ENCODE measurements at places on chromosomes 12 and 14.
A peak's percentile ranks its signal among the peaks of the same experiment; 100 is the strongest.

GRCh38 chr12:122474324-122474716 is 26.4 kb downstream of the ZCCHC8 start:
- no peak for DNase-seq

DNA sequence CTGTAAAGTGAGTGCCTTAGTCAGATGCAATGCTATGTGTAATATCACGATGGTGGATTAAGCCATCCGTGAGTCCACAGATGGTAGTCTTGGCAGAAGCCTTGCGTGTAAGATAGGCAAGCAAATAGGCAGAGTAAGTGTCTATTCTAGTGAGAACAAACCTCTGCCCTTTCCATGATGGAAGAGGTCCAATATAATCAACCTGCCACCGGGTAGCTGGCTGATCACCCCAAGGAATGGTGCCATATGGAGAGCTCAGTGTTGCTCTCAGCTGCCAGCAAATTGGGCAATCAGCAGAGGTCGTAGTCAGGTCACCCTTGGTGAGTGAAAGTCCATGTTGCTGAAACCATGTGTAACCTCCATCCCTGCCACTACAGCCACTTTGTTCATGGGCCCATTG is 371.2 kb upstream of the LRFN5 start:
- DNase-seq, result no peak

DNA sequence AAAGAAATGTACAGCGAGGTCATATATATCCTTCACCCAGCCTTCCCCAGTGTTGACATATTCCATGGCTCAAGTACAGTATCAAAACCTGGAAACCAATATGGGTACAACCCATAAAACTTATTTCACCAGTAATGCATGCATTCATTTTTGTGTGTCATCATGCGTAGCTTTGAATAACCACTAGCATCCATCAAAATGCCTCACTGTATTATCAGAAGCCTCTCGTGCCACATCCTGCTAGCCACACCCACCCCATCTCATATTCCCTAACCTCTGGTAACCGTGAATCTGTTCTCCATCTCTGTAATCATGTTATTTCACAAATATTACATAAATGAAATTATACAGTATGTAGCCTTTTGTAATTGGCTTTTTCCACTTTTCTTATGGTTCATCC is 314.3 kb downstream of the RAD51B start:
- DNase-seq, result no peak

DNA sequence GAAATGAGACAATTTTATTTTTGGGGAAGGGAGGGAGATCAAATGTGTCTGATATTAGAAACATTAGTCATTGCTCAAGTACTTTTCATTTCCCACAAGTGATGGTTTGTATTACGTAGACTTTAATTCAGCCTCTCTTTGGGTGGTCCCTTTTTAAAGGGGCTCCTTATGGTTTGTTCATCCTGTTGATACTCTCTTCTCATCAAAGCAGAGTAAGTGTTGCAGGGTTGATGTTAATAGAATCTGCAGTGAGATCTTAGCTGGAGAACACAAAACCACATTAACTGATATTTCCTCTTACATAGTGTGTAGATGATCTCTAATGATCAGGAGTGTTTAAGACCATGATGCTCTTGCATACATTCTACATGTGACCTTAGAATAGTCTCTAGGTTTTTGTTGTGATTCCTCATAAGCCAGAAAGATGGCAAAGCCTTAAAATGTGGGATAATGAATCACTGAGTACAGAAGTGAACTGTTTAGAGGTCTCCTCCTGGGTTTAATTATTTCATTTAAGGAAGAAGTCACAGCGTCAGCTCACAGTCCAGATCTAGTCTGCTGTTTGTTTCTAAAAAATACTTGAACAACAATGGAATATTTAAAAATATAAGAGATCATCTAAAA is 87.4 kb upstream of the PTPRR start:
- DNase-seq, result no peak

GRCh38 chr12:52568111-52568510 is 5.5 kb downstream of the KRT74 start:
- peak; percentile 18 for DNase-seq

- DNase-seq, result no peak
Measured at GRCh38 chr14:71711619-71712018, 220.6 kb upstream of the RGS6 start.

DNA sequence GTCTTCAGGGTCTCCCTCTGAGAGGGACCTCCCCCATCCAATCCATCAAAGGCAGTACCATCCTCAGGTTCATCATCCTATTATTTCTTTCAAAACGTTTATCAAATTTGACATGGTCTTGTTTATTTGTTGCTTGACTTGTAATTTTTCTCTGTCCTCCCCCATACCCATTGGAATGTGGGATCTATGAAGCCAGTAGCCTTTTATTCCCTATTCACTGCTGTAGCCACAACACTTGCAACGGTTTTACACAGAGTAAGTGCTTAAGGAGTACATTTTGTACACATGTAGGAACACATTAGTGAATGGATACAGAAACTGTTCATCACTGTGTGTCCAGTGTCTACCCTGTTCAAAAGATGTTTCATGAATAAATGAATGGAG is 41.5 kb downstream of the IGF1 start:
- no peak for DNase-seq

Data from midbrain (tissue), 1 donor.